ENCODE measurements at places on chromosomes 6 and 20. TPM values are rescaled to one million over a fixed set of nuclear protein-coding genes. Genes with fewer than 3 reads are reported as not detected.

The ADGRF5 gene
- not detected for polyA plus RNA-seq

The GSS gene
- 77.4 TPM for polyA plus RNA-seq

The ULBP2 gene
- 7.9 TPM for polyA plus RNA-seq

The PDYN gene
- polyA plus RNA-seq = not detected

The SLC2A10 gene
- 35.5 TPM for polyA plus RNA-seq

The EFCAB8 gene
- polyA plus RNA-seq = not detected

The LY6G5C gene
- 2.7 TPM for polyA plus RNA-seq

The PHACTR1 gene
- polyA plus RNA-seq = not detected

The C6orf132 gene
- 1.1 TPM for polyA plus RNA-seq

The FABP7 gene
- polyA plus RNA-seq = not detected

The HLA-C gene
- 245 TPM for polyA plus RNA-seq

The ESR1 gene
- polyA plus RNA-seq = 0.02 TPM

The ANGPT4 gene
- polyA plus RNA-seq = not detected

The PI3 gene
- not detected for polyA plus RNA-seq

The TM9SF4 gene
- polyA plus RNA-seq = 75.6 TPM

The POM121L2 gene
- not detected for polyA plus RNA-seq

The ADISSP gene
- 29.2 TPM for polyA plus RNA-seq

The SASH1 gene
- polyA plus RNA-seq = 27.0 TPM

The XKR7 gene
- not detected for polyA plus RNA-seq

The TMEM200A gene
- 29.0 TPM for polyA plus RNA-seq

The EPHA7 gene
- polyA plus RNA-seq = not detected

The MUC22 gene
- not detected for polyA plus RNA-seq

The SLC22A2 gene
- not detected for polyA plus RNA-seq

The COL12A1 gene
- polyA plus RNA-seq = 1,042 TPM

Data from AG04450 (cell line).